ENCODE measurements at places on chromosomes 1 and 21. TPM values are rescaled to one million over a fixed set of nuclear protein-coding genes. Genes with fewer than 3 reads are reported as not detected.

DNA sequence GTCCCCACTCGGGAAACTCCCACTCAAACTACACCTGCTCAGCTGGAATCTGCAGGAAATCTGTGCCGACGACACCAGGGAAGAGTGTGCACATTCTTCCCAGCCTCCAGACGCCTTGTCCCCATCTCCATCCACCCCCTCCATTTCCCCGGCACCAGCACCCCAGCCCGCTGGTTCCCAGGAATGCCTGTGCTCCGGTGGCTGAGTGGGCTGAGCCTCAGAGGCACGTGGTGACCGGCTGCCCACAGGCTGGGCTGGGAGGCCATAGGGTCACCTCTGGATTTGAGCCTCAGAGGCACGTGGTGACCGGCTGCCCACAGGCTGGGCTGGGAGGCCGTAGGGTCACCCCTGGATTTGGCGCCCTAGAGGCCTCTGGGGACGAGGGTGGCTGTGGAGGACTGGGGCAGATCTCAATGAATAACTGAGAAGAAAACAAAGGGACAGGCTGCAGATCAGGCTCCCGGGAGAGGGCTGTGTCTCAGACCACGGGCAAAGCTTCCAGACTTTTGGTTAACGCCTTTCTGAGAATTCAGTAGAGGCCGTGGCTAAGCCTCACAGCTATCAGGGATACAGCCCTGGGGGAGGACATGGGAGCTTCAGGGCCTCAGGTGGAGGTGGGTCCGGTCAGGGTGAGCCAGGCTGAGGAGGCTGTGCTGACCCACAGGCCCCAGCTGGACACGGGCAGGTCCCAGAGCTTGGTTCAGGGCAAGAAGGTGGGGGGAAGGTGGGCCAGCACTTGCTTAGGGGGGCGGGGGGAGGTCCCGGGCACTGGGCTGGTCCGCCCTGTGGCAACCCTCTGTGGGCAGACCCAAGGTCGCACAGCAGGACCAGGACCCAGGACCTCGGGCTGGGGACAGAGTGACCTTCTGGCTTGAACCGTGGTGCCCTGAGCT lies 17.3 kb upstream of the TTLL10 start:
- no peaks in the 10 kb centered on the region for H3K4me1 ChIP-seq
- H3K27me3 ChIP-seq, result no peaks in the 10 kb centered on the region
- H3K27ac ChIP-seq, result no peak overlapping the region

GRCh38 chr1:109687641-109688499 lies at the start of gene GSTM1:
GSTM1 (plus strand) TSS chr1:109687817; CDS start chr1:109687874, 57 bp downstream.
- no peaks in the 10 kb centered on the region for H3K4me1 ChIP-seq
- H3K36me3 ChIP-seq, result no peaks in the 10 kb centered on the region
- H3K27me3 ChIP-seq, result no peaks in the 10 kb centered on the region
- H3K4me3 ChIP-seq, result no peak within 1 kb of the TSS
- DNase-seq, result no peak

The ATF3 gene
- 67.4 TPM for total RNA-seq

The GPR3 gene
- total RNA-seq, result 0.74 TPM

The RNPEP gene
- total RNA-seq, result 44.4 TPM
